ENCODE measurements at places on chromosomes 2 and 18. TPM values are rescaled to one million over a fixed set of nuclear protein-coding genes. Genes with fewer than 3 reads are reported as not detected.

GRCh38 chr2:86240251-86240650, 41.0 kb downstream of the MRPL35 start:
- H3K27ac ChIP-seq: no peak overlapping the region
- no peak overlapping the region for H3K4me3 ChIP-seq
- H3K27me3 ChIP-seq: no peaks in the 10 kb centered on the region
- no peak for DNase-seq

DNA sequence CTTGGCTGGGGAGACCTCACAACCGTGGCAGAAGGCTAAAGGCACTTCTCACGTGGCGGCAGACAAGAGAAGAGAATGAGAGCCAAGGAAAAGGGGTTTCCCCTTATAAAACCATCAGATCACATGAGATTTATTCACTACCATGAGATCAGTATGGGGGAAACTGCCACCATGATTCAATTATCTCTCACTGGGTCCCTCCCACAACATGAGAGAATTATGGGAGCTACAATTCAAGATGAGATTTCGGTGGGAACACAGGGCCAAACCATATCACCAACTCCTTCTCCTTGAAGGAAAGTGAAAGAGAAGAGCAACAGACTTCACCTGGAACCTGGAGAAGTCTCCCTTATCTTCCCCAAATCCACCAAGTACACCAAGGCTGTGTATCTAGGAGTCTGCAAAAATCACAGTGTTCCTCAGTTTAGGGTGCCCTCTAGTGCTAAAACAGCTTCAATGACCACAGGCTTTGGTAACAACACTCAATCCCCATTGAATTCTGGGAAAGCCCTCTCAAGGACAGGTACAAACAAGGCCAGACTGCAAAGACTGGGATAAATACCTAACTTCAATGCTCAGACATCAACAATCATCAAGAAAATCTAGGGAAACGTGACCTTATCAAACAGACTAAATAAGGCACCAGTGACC, 148.8 kb upstream of the SRD5A2 start:
- H3K4me3 ChIP-seq: no peak overlapping the region
- DNase-seq: no peak
- H3K4me1 ChIP-seq: no peaks in the 10 kb centered on the region
- no peaks in the 10 kb centered on the region for H3K36me3 ChIP-seq

The ADAM17 gene
- 29.9 TPM for total RNA-seq

GRCh38 chr18:39586741-39587140, 2021.1 kb upstream of the CELF4 start:
- no peaks in the 10 kb centered on the region for H3K4me1 ChIP-seq
- no peak overlapping the region for H3K27ac ChIP-seq
- H3K36me3 ChIP-seq: no peaks in the 10 kb centered on the region
- DNase-seq: no peak

The CRACDL gene
- 14.8 TPM for total RNA-seq
